ENCODE measurements at places on chromosomes 1 and 21. TPM values are rescaled to one million over a fixed set of nuclear protein-coding genes. Genes with fewer than 3 reads are reported as not detected.

DNA sequence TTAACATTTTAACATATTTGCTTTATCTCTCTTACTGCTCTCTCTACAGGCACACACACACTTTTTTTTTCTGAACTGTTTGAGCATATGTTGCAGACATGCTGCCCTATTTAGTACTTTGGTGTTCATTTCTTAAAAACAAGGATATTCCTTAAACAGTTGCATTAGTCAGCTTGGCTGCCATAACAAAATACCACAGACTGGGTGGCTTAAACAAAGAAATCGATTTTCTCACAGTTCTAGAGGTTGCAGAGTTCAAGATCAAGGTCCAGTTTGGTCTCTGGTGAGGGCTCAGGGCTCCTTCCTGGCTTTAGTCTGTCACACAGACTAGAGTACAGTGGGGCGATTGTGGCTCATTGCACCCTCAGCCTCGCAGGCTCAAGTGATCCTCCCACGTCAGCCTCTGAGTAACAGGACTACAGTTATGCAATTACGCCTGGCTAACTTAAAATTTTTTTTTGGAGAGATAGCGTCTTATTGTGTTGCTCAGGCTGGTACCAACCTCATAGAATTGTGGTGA is 46.7 kb downstream of the RPRD2 start:
- DNase-seq = no peak

DNA sequence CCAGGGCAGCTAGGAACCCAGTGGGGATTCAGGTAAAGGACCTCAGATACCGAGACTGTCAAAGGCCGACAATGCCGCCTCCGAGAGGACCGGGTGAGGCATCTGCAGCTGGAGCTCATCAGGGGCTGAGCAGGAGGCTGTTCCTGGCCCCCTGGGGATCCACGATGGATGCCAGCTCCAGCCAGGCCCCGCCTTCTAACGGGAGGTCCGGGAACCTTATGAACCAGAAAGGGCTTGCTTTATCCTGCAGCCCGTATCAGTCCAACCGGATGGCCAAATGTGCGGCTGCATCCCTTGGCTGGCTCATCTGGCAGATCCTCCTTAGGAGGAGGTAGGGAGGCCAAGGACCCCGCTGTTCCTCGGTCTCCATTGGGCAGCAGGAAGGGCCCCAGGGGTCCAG is 32.0 kb downstream of the SLC45A1 start:
- peak; percentile 76 for DNase-seq

Gene OR2T34
- total RNA-seq = not detected

- DNase-seq = no peak
These were observed 332.7 kb upstream of the RUNX1 start for GRCh38 chr21:35381743-35382310.

Gene PGBD5
- 12.8 TPM for total RNA-seq

- no peak for DNase-seq
These were observed 2.9 kb downstream of the SOAT1 start for GRCh38 chr1:179296356-179297104.

DNA sequence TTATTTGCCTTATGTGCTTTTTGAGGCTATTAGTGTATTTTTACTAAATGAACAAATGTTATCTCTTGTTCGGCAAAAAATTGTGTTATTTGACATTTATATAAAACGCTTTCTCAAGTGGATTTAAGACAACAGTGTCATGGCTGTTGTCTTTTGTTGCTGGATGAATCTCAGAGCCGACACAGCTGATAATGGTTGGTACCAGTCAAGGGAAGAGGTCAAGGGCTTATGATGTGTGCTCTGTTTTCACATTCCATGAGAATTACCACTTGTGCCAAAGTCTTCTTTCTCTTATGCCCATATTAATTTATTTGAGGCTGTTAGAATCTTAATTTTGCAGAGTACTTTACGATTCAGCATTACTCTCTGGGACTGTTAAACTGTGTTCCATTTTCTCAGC is 17.9 kb upstream of the CD101 start:
- no peak for DNase-seq

Gene TFF3
- total RNA-seq = 1.00 TPM

GRCh38 chr1:84282780-84283333 is 18.7 kb upstream of the SAMD13 start:
- DNase-seq = no peak

DNA sequence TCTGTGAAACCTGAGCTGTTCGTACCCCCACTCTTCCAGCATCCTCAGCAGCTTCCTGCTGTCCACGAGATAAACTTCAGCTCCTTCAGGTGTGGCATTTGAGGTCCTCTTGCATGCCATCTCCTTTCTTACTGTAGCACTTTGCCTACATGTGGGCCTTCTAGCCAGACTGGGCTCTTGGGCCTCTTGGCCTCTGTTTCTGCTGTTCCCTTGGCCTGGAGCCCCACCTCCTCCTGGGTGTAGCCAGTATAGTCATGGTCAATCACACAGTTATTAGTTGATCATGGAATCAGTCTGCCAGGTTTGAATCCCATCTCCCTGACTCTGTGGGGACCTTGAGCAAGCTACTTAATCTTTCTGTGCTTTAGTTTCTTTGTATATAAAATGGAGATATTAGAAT is 26.4 kb downstream of the TMEM53 start:
- no peak for DNase-seq

DNA sequence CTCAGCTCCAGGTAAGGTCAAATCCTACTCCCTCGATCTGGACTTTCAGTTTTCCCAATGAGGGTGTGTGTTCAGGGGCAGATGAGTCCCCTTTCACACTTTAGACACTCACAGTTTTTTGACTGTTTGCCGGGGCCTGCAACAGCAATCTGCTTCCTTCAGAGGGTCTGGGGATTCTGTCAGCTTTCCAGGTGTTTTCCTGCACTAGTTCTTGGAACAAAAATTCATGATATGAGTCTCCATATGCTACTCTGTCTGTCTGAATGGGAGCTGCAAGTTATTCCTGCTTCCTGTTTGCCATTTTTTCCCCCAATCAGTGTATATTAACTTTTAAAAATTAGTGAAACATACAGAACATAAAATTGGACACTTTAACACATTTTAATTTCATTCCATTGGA is 24.3 kb downstream of the CYP4B1 start:
- DNase-seq = no peak

Gene LRRC38
- not detected for total RNA-seq

- DNase-seq = no peak
These were observed 87.5 kb downstream of the CD247 start for GRCh38 chr1:167430849-167431242.

- no peak for DNase-seq
These were observed 130.7 kb downstream of the FAM78B start for GRCh38 chr1:166036092-166036491.

Gene KLHDC7A
- total RNA-seq = not detected

Gene TEX38
- not detected for total RNA-seq

DNA sequence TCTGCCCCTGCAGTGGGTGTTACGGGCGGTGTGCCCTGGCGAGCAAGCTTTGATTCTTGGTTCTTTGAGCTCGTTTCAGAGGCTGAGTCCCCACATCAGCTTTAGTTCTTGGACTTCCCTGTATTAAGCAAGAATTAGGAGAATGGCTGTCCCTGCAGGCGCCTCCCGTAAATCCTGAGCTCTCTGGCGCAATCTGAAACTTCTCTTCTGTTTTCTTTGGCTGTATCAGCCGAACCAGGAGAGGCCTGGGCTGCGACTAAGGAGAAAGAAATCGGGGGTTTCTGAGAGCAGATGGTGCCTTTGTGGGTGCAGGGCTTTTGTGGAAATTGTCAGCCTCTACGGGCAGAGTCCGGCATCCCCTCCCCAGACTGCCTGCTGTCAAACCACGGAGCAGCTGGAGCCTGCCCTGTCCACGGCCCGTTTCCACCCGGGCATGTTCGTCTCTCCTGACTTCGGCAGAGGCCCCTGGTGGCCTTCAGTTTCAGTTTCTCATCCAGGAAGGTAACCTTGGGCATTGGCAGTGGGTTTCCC is 17.9 kb downstream of the CSTB start:
- no peak for DNase-seq
